Stimulated activated CD8-positive, alpha-beta memory T cell treated with anti-CD3 and anti-CD28 coated beads, Interleukin-2, amount 100 ng/mL, for 1 hour (primary cell): ENCODE measurements at places on chromosomes 1 and 21.

DNA sequence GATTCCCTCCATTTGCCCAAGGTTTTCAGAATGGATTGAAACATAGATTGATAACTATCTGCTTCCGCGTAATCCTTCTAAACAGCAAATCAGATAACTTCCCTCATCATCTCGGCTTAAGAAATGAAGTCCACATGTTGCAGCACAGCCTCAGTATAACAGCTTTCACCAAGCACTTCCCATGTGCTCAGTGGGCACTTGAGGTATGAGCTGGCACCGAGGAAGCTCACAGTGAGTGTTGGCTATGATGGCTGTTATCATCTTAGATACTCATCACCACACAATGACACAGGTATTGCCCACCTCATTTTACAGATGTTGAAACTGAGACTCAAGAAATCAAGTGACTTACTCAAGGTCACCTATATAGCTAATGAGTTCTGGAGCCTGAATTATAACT, 43.2 kb downstream of the RCSD1 start:
- no peak for DNase-seq

DNA sequence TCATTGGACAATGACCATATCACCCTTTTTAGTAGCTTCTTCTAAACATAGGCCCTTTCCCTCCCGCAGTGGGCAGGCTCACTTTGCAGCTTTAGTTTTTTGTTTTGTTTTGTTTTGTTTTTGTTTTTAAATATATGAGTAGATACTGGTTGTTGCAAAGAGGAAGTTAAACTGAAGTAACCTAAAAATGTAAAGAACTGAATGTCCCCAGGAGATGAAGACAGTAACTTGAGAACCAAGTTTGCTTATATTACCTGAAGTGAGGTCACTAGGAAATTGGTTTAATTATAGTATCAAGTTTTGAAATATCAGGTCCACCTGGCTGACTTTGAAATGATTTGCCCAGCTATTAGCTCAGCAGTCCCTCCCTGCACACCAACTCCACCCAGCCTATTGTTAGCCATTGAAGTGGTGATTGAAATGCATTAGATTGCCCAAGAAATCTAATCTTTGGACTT, 18.2 kb downstream of the SMAP2 start:
- no peak for DNase-seq

- DNase-seq = no peak
Observed at GRCh38 chr1:220226752-220227151, 45.5 kb downstream of the RAB3GAP2 start.

DNA sequence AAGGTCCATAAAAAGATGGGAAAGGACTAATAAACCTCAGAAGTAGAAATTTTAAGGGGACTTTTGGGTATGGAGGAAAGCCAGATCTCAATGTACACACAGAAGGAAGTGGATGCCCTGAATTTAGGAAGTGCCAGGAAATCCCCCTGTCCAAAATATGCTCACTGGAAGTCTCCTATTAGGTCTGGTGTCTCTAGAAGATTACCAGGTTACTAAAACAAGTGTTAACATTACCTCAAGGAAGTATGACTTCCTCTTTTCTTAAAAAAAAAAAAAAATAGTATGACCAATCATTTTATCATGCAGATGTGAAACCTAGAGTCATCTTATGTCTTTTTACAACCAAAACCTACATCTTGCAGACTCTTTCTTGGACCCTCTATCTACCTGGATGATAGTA, 30.7 kb downstream of the CD58 start:
- no peak for DNase-seq

DNA sequence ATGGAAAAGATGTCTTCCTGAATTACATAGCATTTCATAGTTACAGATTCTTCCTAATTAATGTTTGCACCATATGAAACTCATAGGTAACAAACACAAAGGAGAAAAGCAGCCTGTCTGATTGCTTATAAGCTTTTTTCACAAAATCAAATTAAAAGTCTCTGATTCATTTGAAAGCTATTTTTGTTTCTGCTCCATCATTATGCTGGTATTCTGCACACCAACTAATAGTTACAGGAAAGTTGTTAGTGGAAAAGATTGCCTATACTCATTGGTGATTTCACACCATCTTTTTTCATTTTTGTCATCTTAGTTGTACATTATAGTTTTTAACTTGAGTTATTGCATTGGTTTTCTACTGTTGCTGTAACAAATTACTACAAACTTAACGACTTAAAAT, 70.0 kb downstream of the PRKAA2 start:
- DNase-seq = no peak

GRCh38 chr1:28580722-28581530, 11.1 kb upstream of the RAB42 start:
- DNase-seq = peak; percentile 34

DNA sequence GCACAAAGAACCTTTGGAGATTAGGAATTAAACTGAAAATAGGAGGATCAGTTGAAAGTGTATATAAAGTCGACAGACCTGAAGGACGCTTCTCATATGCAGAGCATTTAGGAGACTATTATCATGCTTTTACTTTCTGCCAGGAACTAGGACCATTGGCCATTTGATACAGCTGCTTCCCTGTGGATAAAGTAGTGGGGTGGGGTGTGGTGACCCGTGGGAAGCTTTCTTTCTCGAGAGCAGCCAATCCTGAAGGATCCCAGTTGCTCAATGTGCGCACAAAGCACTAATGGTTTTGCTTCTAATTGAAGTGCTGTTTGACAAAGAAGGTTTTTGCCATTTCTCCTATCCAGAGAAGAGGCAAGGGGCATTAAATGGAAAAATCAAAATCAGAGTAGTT, 14.9 kb upstream of the CD55 start:
- DNase-seq = no peak

GRCh38 chr1:15618655-15619525, 1.6 kb downstream of the DDI2 start:
- DNase-seq = no peak

DNA sequence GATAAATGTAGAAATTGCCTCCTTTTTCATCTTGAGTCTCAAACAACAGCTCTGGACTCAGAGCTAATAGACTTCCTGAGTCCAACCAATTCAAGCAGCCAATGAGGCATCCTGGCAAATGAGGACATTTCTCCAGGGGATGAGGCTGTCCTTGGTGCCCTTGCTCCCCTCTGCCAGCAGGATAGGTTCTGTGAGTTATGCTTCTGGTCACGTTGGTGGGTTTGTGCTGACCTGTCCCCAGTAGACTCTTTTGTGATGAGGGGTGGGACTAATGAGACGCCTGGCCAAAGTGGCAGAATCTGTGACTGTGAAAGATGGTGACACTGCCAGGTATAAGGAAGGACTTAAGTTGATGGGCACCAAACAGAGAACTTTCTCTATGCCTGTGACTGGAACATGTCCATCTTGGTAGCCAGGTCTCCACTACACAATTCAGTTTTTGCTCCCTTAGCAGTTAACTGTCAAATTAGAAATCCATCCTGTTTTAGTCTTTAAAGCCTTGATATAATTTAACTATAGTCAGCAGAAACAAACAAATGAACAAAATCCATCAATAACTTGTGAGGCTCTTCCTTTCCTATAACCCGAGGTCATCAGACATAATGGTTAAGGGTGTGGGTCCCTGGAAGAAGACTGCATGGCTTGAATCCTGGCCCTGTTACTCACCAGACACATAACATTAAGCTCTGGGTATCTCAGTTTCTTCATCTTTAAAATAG, 35.7 kb upstream of the THEM4 start:
- no peak for DNase-seq

DNA sequence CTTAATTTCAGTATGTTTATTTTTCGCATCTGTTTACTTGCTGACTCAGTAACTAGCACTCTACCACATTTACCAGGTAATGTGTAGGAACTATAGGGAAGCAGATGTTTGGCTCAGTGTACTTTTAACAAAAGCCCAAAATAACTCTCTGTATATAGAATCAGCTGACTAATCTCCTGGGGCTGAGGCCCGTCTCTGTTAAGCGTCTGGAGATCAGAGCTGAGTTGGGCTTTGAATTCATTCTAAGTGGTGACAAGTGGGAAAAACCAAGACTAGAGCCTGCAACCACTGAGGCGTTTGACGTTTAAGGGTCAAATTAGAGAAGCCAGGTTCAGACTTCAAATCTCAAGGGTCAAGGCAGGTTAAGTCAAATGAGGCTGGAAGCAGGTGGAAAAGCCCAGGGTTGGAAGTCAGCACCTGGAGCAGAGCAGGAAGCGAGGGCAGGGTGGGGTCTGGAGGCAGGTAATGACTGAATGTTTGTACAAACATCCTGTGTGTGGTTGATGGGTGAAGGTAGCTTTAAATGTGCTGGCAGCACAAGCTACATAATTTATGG, 56.8 kb upstream of the LYST start:
- no peak for DNase-seq

DNA sequence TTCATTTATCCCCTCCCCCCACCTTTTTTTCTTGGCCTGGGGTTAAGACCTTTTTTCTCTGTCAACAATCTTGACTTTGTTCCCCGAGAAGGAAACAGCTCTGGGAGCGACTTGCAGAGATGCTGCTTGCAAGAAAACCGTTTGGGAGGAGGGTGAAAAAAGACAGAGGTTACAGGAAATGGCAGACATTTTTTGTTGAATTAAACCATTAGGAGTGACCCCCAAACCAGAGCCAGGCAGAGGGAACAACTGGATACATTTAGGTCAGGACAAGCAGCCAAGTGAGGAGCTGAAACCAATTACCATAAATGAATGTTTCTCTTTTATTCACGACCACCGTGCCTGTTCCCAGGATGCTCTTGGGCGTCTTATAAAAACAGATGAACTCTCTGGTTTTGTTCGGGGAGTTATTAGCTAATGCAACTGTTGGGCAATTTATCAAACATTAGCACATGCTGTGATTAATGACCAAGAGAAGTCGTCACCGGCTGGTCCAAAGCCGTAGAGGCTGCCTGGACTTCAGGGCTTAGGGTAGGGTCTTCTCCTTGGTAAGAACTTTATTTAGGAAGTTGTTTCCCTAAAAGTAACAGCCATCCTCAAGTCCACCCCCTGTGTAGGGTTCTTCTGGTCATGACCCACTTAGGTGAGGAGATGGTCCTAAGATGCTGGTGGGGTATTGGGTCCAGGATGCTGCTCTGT, 141.0 kb downstream of the FOXD2 start:
- DNase-seq = no peak

GRCh38 chr1:53246261-53247134, 8.2 kb upstream of the MAGOH start:
- DNase-seq = no peak

- no peak for DNase-seq
Observed at GRCh38 chr1:38581396-38581795, 278.2 kb downstream of the RRAGC start.

GRCh38 chr1:235486321-235486720, 17.9 kb downstream of the B3GALNT2 start:
- DNase-seq = no peak

DNA sequence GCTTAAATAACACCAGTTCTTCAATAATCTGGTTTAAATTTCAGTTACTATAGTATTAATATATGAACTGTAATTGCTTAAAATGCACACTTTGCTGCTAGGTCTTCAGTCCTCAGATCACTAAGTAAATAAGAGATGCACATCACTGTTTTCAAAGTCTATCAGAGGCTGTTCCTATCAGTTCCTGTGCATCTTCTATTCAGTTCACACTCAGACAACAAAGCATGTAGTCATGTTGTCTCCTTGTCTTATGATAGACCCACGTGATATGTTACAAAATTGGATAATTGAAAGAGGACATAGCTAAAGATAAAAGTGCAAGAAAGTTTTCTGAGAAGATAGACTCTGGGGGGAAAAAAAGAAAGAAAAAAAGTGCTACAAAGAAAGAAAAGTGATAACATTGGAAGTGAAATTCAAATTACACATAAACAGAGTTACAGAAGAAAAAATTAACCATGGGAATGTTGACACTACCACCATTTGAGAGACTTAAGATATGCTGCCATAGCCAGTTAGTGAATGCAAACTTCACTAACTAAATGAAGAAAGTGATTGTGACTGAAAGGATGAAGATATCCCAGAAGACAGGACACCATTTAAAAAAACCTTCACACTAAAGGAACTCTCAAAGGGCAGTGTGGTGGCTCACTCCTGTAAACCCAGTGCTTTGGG, 33.9 kb upstream of the TSNAX start:
- DNase-seq = no peak

GRCh38 chr1:212610575-212610967, 2.0 kb downstream of the ATF3 start:
- no peak for DNase-seq

DNA sequence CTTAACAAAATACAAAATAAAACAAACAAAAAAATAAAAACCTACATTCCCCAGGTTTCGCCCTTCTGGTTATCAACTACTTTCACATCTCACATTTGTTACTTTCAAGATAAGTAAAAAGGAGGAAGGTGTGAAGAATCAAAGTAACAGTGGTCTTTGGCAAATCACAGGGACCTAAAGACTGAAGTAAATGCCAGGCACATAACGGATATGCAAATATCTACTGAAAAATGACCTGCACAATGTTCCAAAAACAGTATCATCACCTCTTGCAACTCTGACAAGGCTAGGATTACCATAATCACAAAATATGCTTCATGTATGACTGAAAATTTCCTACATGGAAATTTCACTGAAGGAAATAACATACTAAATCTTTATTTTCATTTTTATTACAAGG, 29.3 kb downstream of the COP1 start:
- DNase-seq = no peak

- no peak for DNase-seq
Observed at GRCh38 chr1:94970783-94971182, 43.9 kb upstream of the CNN3 start.

DNA sequence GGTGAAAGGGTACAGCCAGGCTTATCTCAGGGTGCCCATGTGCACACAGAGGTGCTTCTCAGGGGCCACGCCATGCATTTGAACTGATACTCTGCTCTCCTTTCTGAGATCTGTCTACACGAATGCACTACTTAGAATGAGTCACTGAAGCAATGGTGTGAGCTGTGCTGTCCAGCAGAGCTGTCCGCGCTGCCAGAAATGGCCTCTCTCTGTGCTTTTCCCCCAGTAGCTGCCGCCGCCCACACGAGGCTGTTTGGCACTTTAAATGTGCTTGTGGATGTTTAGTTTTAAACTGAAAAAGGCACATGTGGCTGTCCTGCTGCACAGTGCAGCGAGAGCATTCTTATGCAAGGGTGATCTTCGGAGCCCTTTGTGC, 87.1 kb upstream of the COL6A1 start:
- DNase-seq = no peak

DNA sequence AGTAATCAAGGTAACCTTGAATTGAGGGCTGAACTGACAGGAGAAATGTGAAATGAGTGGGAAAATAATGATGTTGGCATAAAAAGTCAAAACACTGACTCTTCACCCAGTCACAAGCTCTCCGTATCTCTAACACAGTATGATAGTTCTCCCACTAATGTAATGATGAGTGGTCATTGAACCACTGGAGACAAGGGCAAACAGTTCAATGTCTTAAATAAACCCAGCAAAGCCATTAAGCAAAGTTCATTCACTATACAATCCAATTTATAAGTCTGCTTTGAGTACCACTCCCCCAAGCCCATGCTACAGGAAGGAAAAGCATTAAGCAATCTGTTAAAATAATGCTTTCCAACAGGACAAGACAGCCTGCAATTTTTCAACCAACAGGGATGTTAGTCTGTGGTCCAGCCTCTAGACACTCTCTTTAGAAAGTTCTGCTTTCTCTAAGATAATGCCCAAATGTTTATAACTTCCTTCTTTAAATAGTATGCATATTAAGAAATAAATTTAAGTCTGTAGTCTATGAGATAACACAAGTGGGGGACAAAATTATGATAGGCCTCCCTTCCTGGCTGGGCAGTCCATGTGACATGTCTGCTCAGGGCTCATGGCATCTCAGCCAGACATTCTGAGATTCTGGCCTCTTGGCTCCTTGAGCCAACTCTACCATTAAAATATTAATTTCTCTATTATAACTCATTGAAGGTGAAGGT, 25.5 kb upstream of the DDAH1 start:
- DNase-seq = no peak

- DNase-seq = no peak
Observed at GRCh38 chr21:45943630-45944540, 37.7 kb upstream of the COL6A1 start.

GRCh38 chr1:90400131-90400530, 317.0 kb downstream of the BARHL2 start:
- no peak for DNase-seq
